Mammary epithelial cell (primary cell): ENCODE measurements at places on chromosomes 1 and 21.
A peak's percentile ranks its signal among the peaks of the same experiment; 100 is the strongest.

GRCh38 chr1:32703479-32704291, 1.1 kb upstream of the SYNC start:
- DNase-seq: peak; percentile 59

DNA sequence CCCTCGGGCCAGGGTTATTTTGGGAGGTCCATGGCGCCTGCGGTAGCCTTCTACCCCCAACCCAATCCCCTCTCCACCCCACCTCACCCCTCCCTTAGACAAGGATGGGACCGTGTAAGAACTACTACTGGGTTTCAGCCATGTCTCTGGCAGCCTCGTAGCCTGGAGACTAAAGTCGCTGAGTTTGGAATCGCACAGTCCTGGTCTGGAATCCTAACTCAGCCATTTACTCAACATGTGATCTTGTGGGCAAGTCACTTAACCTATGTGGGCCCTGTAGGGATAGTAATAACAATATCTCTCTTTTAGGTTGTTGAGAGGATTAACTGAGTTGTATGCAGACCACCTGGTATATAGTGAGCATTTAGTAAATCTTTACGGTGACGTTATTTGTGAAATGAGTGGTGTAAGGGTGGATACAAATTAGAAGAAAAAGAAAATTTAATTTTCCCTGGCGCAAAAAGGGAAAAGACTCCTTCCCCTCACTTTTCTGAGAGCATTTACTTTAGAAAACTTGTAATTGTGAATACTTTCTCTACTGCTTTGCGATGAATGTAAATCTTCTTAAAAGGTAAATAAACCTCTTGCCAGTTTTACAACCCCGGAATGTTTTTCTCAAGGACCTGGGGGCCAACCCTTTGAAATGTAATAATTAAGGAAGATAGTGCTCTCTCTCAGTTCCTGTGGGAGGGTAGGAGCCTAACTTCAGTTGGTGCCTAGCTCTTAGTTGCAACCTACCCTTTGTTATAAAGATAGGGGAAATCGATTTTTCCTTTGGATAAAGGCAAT, 615 bp upstream of the MRPS15 start:
- no peak for DNase-seq

- peak; percentile 64 for DNase-seq
Observed at GRCh38 chr1:68120136-68120791, 69.8 kb upstream of the DIRAS3 start.

DNA sequence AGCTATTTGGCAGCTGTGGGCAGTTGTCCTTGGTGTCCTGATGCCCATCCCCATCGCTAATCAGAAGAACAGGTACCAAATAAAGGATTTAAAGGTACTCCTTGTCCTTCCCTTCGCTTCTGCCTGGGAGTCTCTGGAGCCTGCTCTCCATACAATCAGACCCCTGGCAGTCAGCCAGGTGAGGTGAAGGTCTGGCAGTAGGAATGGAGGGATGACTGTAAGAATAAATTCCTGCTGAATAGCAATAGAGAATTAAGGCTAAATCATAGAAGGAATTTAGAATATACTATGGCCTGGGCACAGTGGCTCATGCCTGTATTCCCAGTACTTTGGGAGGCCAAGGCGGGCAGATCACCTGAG, 9.2 kb downstream of the THBS3 start:
- DNase-seq: no peak

GRCh38 chr1:28905921-28906666, 8.3 kb upstream of the EPB41 start:
- no peak for DNase-seq

- DNase-seq: peak; percentile 12
Observed at GRCh38 chr1:54499360-54500106, 48.5 kb upstream of the ACOT11 start.

DNA sequence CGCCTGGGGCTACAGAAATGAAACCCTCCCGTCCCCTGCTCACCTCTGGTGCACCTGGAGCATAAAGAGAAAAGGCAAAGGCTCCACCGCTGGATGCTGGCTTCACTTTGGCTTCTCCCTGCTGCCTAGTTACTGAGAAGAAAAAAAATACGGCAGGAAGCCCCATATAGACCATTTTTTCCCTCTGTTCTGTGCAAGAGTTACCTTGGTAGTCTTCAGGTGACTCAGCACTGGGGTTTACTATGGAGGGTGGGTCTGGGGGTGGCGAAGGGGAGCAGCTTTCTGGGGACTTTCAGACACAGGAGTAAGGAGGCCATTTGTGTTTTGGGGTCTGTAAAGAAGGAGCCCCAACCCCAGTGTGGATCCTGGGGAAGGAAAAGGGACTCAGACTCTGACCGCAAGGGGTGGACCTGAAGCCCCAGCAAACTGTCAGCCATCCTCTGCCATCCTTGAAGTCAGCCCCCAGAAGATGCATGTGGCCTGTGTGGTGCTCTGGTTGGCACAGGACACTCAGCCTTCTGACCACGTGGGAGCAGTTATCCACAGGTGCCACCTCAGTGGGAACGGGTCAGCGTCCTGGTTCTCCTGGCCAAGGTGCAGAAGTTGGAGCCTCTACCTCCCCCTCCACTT, 25.9 kb upstream of the EPS8L3 start:
- DNase-seq: no peak
